Activated naive CD8-positive, alpha-beta T cell treated with anti-CD3 and anti-CD28 coated beads, Interleukin-2, amount 50 U/mL, for 24 hours (primary cell): ENCODE measurements at places on chromosomes 4 and X.

- no peak for DNase-seq
- H3K4me3 ChIP-seq = no peak overlapping the region
- H3K27me3 ChIP-seq = no peaks in the 10 kb centered on the region
- no peaks in the 10 kb centered on the region for H3K4me1 ChIP-seq
Observed at GRCh38 chr4:1958276-1959103, 50.3 kb downstream of the NELFA start.

GRCh38 chrX:18674417-18674787 is 2.5 kb upstream of the RS1 start:
- DNase-seq = peak; percentile 25
- H3K27me3 ChIP-seq = no peaks in the 10 kb centered on the region
- peak overlapping the region; percentile 71 for H3K4me3 ChIP-seq

GRCh38 chrX:71148278-71148663 is 3.6 kb downstream of the NLGN3 start:
- H3K27me3 ChIP-seq = no peaks in the 10 kb centered on the region
- no peak for DNase-seq

DNA sequence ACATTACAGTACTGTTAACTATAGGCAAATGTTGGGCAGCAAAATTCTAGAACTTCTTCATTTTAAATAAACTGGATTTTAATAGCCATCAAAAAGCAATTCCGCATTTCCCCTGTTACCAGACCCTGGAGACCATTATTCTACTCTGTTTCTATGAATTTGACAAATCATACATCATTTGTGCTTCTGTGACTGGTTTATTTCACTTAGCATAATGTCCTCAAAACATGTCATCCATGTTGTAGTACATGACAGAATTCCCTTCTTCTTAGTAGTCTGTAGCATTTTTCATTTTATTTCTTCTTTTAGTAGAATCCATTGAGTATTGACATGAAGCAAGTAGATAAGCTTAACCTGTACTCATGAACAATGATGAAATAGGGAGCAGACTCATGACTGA is 59.4 kb upstream of the PPP4R3C start:
- no peaks in the 10 kb centered on the region for H3K4me1 ChIP-seq
- H3K27ac ChIP-seq = no peak overlapping the region
- no peaks in the 10 kb centered on the region for H3K36me3 ChIP-seq
- no peaks in the 10 kb centered on the region for H3K27me3 ChIP-seq

GRCh38 chr4:12692815-12693214 is 791.3 kb downstream of the RAB28 start:
- H3K4me1 ChIP-seq = no peaks in the 10 kb centered on the region
- H3K27ac ChIP-seq = no peak overlapping the region
- DNase-seq = no peak
- H3K27me3 ChIP-seq = no peaks in the 10 kb centered on the region
- no peaks in the 10 kb centered on the region for H3K36me3 ChIP-seq

DNA sequence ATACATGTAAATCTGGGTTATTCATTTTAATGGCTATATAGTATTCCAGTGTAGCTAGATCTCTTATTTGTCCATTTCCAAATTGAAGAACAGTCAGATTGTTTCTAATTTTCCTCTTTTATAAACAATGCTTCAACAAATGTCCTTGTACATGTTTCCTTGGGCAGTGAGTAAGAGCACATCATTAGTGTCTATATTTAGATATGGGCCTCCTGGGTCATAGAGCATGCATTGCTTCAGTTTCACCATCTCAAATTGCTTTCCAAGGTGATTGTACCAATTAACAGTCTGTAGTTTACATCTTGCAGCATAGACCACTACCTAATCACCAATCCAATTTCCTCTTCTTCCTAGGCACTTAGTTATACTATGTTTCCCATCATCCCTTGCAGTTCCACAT is 13.4 kb downstream of the PHKA2 start:
- DNase-seq = no peak
- peaks cover 5% of the 10 kb centered on the region for H3K36me3 ChIP-seq

GRCh38 chrX:108353452-108353851 is 84.8 kb downstream of the COL4A6 start:
- DNase-seq = no peak
- H3K27ac ChIP-seq = no peak overlapping the region
- no peaks in the 10 kb centered on the region for H3K27me3 ChIP-seq
- no peaks in the 10 kb centered on the region for H3K4me1 ChIP-seq

GRCh38 chr4:6258741-6259140 is 10.9 kb upstream of the WFS1 start:
- no peak overlapping the region for H3K4me3 ChIP-seq
- H3K4me1 ChIP-seq = peaks cover 9% of the 10 kb centered on the region
- no peak overlapping the region for H3K27ac ChIP-seq
- DNase-seq = no peak

- no peaks in the 10 kb centered on the region for H3K36me3 ChIP-seq
- H3K27me3 ChIP-seq = no peaks in the 10 kb centered on the region
- H3K4me1 ChIP-seq = no peaks in the 10 kb centered on the region
- DNase-seq = no peak
- no peak overlapping the region for H3K4me3 ChIP-seq
Observed at GRCh38 chr4:189613207-189613606, 327.5 kb upstream of the FRG1 start.

DNA sequence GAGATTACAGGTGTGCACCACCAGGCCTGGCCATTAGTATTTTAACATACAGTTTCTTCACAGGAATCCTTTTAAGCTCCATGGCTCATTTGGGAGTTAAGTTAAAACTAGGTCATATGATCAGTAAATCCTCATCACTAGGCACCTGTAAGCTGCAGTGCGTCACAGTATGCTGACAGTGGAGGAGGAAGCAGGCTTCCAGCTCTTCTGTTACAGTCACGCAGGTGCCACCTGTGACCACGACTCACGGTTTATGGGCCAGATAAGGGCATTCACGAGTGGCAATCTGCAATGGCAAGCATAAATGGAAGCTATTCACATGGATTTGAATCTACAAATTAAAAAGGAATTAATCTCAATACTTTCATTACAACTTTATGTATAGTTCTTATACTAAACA is 129.4 kb upstream of the BCOR start:
- H3K27ac ChIP-seq = no peak overlapping the region
- H3K4me3 ChIP-seq = no peak overlapping the region
- H3K4me1 ChIP-seq = no peaks in the 10 kb centered on the region
- no peaks in the 10 kb centered on the region for H3K27me3 ChIP-seq
- DNase-seq = no peak

DNA sequence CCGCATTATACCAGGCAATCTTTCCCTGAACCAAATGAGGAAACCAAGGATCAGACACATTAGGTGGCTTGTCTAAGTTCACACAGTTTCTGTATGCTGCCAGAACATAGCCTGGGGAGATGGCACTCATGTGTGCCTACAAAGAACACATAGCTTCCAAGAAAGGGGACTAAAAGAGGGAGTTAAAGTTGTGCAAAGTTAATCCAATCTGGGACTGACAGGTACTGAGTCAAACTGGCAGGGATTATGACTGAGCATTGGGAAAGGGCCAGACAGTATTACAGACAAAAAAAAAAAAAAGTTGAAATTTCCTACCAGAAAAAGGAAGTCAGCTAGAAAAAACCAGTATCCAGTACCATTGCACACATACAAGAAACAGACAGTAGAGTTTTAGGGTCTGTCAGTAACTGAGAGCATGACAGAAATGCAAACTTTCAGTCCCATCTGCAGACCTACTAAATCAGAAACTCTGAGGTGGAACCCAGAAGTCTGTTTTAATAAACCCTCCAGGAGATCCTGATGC is 37.2 kb downstream of the ADAMTS3 start:
- H3K4me3 ChIP-seq = no peak overlapping the region
- H3K27me3 ChIP-seq = no peaks in the 10 kb centered on the region
- no peak for DNase-seq
- H3K4me1 ChIP-seq = no peaks in the 10 kb centered on the region
- no peaks in the 10 kb centered on the region for H3K36me3 ChIP-seq

GRCh38 chrX:123236859-123237258 is 52.8 kb downstream of the GRIA3 start:
- DNase-seq = no peak
- no peaks in the 10 kb centered on the region for H3K27me3 ChIP-seq
- no peaks in the 10 kb centered on the region for H3K4me1 ChIP-seq
- no peak overlapping the region for H3K27ac ChIP-seq

DNA sequence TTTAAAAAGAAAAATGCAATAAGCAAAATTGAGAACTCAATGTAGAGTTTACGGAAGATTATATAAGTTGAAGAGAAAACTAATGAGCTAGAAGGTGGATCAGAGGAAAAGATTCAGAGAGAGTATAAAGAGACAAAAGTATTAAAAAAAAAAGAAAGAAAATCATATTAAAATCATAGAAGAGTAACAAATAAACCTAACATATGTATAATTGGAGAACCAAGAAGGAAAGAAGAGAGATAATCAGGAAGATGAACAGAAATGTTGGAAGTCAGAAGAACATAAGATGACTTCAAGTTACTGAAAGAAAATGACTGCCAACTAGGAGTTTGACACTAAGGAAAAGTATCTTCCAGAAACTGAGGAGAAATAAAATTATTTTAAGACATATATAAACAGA is 34.3 kb upstream of the ANTXR2 start:
- H3K27me3 ChIP-seq = no peaks in the 10 kb centered on the region
- no peak for DNase-seq
- no peak overlapping the region for H3K27ac ChIP-seq

DNA sequence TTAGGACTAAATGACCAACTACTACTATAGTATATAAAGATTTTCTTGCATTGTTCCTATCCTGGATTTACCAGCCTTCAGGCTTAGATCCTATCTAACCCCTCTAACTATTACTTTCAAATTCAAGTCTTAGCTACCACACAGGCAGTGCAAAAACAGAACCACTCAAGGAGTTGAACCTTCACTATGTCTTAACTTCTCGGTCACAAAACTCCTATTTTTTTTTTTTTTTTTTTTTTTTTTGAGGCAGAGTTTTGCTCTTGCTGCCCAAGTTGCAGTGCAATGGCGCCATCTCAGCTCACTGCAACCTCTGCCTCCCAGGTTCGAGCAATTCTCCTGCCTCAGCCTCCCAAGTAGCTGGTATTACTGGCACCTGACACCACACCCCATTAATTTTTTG is 6.3 kb upstream of the FAM200B start:
- peaks cover 21% of the 10 kb centered on the region for H3K4me1 ChIP-seq
- no peak overlapping the region for H3K4me3 ChIP-seq
- DNase-seq = no peak
- H3K27ac ChIP-seq = no peak overlapping the region

DNA sequence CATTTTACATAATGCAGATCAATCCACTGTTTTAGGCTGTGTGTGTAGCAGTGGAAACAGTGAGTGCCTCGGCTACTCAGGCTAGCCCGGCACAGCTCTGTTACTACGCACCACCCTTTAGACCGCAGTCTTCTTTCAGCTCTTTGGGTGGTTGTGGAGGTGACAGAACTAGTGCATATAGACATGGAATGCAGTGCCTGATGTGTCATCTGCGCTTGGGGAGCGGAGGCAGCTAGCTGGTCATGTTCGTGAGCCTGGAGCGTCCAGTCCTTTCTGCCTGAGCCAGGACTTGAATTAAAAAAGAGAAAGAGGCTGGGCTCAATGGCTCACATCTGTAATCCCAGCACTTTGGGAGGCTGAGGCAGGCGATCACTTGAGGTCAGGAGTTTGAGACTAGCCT is 4.8 kb downstream of the TBC1D14 start:
- peaks cover 2% of the 10 kb centered on the region for H3K36me3 ChIP-seq
- H3K27ac ChIP-seq = no peak overlapping the region
- no peak for DNase-seq

DNA sequence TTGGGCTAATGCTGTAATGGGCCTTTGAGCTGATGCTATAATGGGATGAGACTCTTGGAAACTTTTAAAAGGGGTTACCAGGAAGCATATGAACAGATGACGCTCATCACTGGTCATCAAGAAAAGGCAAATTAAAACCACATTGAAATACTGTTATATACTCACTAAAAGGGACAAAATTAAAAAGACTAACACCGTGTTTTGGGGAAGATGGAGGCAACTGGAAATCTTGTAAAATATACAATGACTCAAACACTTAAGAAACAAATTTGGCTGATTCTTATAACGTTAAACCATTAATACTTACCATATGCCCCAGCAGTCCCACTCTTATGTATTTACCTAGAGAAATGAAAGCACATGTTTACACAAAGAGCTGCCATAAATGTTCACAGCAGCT is 207.2 kb upstream of the GPRIN3 start:
- H3K4me1 ChIP-seq = peaks cover 4% of the 10 kb centered on the region
- peaks cover 17% of the 10 kb centered on the region for H3K27me3 ChIP-seq
- H3K4me3 ChIP-seq = no peak overlapping the region
- H3K27ac ChIP-seq = no peak overlapping the region
- H3K36me3 ChIP-seq = no peaks in the 10 kb centered on the region
- DNase-seq = no peak
